Right lobe of liver (tissue), 6 donors: ENCODE measurements at places on chromosomes 11 and 22. TPM values are rescaled to one million over a fixed set of nuclear protein-coding genes. Genes with fewer than 3 reads are reported as not detected.

DNA sequence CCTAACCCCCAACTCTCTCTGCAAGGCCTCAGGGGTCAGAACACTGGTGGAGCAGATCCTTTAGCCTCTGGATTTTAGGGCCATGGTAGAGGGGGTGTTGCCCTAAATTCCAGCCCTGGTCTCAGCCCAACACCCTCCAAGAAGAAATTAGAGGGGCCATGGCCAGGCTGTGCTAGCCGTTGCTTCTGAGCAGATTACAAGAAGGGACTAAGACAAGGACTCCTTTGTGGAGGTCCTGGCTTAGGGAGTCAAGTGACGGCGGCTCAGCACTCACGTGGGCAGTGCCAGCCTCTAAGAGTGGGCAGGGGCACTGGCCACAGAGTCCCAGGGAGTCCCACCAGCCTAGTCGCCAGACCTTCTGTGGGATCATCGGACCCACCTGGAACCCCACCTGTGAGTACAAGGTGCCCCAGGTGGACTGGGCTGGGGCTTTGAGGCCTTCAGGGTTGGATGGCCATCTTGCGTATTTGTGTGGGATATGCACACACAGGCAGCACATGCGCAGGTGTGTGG, at the start of gene BEST1:
Gene BEST1 (plus strand): TSS at position 317 of the 513 bp plus-strand sequence. CDS start 1,456 bp downstream, outside the sequence.
- no peaks in the 10 kb centered on the region for H3K36me3 ChIP-seq
- no peak for DNase-seq
- H3K4me1 ChIP-seq = peaks cover 5% of the 10 kb centered on the region
- H3K27ac ChIP-seq = no peak within 1 kb of the TSS
- no peak within 1 kb of the TSS for H3K4me3 ChIP-seq
- no peaks in the 10 kb centered on the region for H3K27me3 ChIP-seq

GRCh38 chr11:19370100-19370861, 129.5 kb upstream of the E2F8 start:
- DNase-seq = no peak
- H3K27ac ChIP-seq = no peak overlapping the region
- no peak overlapping the region for H3K4me3 ChIP-seq
- H3K36me3 ChIP-seq = no peaks in the 10 kb centered on the region

- H3K27ac ChIP-seq = no peak overlapping the region
- no peaks in the 10 kb centered on the region for H3K4me1 ChIP-seq
- no peaks in the 10 kb centered on the region for H3K27me3 ChIP-seq
- no peaks in the 10 kb centered on the region for H3K36me3 ChIP-seq
Measured at GRCh38 chr22:47929646-47930185, 1167.3 kb downstream of the TBC1D22A start.

DNA sequence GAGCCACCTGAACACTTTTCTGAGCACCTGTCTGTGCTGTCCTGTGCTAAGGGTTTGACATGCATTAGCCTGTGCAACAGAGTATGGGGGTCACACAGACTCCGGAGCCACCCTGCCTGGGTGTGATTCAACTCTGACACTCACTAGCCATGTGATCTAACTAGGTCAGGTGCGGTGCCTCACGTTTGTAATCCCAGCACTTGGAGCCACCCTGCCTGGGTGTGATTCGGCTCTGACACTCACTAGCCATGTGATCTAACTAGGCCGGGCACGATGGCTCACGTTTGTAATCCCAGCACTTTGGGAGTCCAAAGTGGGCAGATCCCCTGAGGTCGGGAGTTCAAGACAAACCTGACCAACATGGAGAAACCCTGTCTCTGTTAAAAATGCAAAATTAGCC, 11.4 kb downstream of the UBE2L6 start:
- H3K4me1 ChIP-seq = no peaks in the 10 kb centered on the region
- H3K27ac ChIP-seq = no peak overlapping the region
- DNase-seq = no peak
- H3K36me3 ChIP-seq = peaks cover 4% of the 10 kb centered on the region
- H3K27me3 ChIP-seq = no peaks in the 10 kb centered on the region

DNA sequence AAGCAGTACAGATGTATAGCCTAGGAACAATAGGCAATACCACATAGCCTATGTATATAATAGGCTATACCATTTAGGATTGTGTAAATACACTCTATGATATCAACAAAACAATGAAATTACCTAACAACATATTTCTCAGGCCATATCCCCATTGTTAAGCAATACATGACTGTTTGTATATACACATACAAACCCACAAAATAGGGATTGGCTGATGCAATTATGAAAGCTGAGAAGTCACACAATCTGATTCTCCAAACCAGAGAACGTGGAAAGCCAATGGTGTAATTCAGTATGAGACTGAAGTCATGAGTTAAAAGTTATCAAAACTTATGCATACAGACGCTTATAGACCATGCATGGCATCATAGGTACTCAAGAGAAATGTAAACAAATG, 700.1 kb upstream of the RAG2 start:
- H3K4me3 ChIP-seq = no peak overlapping the region
- H3K4me1 ChIP-seq = no peaks in the 10 kb centered on the region
- no peaks in the 10 kb centered on the region for H3K36me3 ChIP-seq
- DNase-seq = no peak
- H3K27ac ChIP-seq = no peak overlapping the region
- H3K27me3 ChIP-seq = no peaks in the 10 kb centered on the region

GRCh38 chr11:16310943-16311342, 45.4 kb downstream of the SOX6 start:
- H3K27ac ChIP-seq = no peak overlapping the region
- no peaks in the 10 kb centered on the region for H3K27me3 ChIP-seq
- H3K4me1 ChIP-seq = no peaks in the 10 kb centered on the region
- no peaks in the 10 kb centered on the region for H3K36me3 ChIP-seq

DNA sequence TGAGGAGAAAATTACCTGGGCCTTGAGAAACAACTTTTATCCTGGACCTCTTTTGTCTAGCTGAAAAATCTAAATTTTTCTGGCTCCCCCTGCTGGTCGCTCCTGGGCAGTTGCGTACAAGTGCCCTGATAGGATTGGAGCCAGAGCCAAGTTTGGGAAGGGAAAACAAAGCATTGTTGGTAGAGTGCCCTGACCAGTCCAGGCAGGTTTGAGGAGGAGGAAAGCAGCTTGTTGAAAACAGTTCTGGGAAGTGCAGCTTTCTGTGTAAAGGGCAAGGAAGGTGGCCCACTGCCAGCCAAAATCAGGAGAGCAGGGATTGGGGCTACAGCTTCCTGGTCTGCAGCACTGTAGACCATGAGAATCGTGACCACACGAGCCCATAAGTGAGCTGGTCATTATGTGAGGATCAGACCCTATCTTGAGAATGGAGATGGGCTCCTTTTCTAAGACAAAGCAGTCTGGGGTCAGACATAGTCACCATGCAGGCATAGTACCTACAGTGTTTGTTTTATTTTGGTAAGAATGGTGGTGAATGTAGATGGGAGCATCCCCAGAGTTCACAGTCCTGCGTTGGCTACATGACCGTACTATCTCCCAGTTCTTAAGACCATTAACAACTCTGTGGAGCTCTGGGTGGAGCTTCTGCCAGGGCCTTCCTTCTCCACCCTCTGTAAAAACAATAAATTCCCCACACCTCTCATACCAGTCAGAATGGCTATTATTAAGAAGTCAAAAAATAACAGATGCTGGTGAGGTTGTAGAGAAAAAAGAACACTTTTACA, 21.3 kb upstream of the PIK3IP1 start:
- peaks cover 4% of the 10 kb centered on the region for H3K4me1 ChIP-seq
- H3K27ac ChIP-seq = peak overlapping the region; percentile 46
- DNase-seq = peak; percentile 79
- no peaks in the 10 kb centered on the region for H3K27me3 ChIP-seq
- H3K36me3 ChIP-seq = no peaks in the 10 kb centered on the region
- no peak overlapping the region for H3K4me3 ChIP-seq

DNA sequence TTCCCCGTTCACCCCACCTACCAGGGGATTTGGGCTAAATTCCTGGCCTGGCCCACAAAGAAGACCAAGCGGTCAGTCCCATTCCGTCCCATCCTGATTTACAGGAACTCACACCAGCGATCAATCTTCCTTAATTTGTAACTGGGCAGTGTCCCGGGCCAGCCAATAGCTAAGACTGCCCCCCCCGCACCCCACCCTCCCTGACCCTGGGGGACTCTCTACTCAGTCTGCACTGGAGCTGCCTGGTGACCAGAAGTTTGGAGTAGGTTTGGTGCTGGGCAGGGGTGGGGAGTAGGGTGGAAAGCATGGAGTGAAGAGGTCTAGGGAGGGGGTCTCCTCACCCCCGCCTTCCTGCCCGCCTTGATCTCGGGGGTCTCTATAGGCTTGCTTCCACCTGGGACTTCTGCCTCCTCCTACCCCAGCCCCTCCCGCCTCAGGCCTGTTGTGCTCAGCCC, at the start of gene SERPING1:
Gene SERPING1 (plus strand): TSS at position 225 of the 455 bp plus-strand sequence. CDS start 586 bp downstream, outside the sequence.
- H3K4me1 ChIP-seq = peaks cover 25% of the 10 kb centered on the region
- H3K27me3 ChIP-seq = no peaks in the 10 kb centered on the region
- peak; percentile 89 for DNase-seq
- no peaks in the 10 kb centered on the region for H3K36me3 ChIP-seq
- peak within 1 kb of the TSS; percentile 68 for H3K4me3 ChIP-seq

- H3K4me1 ChIP-seq = no peaks in the 10 kb centered on the region
- H3K4me3 ChIP-seq = no peak overlapping the region
- H3K36me3 ChIP-seq = no peaks in the 10 kb centered on the region
- no peaks in the 10 kb centered on the region for H3K27me3 ChIP-seq
- DNase-seq = no peak
- H3K27ac ChIP-seq = no peak overlapping the region
Measured at GRCh38 chr11:62217191-62217748, 8.8 kb downstream of the SCGB2A1 start.

- H3K4me3 ChIP-seq = no peak overlapping the region
- DNase-seq = no peak
- H3K27me3 ChIP-seq = no peaks in the 10 kb centered on the region
- no peak overlapping the region for H3K27ac ChIP-seq
- H3K4me1 ChIP-seq = no peaks in the 10 kb centered on the region
Measured at GRCh38 chr11:18578975-18579598, 9.4 kb downstream of the UEVLD start.

GRCh38 chr11:70888061-70888460, 364.3 kb downstream of the SHANK2 start:
- H3K4me3 ChIP-seq = no peak overlapping the region
- DNase-seq = no peak
- no peak overlapping the region for H3K27ac ChIP-seq
- no peaks in the 10 kb centered on the region for H3K4me1 ChIP-seq
- H3K36me3 ChIP-seq = no peaks in the 10 kb centered on the region

DNA sequence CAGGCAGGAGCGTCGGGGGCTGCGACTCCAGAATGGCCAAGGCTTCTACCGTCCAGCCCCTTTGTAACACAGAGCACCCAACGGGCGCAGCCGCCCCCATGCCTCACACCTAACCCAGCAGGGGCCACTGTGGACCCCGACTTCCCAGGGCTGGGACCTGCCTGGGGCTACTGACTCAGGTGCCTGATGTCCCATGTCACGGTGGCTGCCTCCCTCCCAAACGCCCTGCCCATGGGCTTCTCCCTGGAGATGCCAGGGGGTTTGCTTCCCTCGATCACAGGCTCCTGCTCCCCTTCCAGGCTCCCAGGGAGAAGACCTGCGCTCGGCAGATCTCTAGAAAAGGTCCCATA, 84.0 kb downstream of the MYEOV start:
- H3K4me1 ChIP-seq = no peaks in the 10 kb centered on the region
- no peaks in the 10 kb centered on the region for H3K27me3 ChIP-seq
- DNase-seq = peak; percentile 40
- no peak overlapping the region for H3K27ac ChIP-seq

SCUBE2 gene
- 0.38 TPM for total RNA-seq

PIK3C2A gene
- total RNA-seq = 20.3 TPM

CTTN gene
- 70.1 TPM for total RNA-seq

RGL4 gene
- total RNA-seq = not detected

MOGAT2 gene
- 164 TPM for total RNA-seq

KLHDC7B gene
- total RNA-seq = not detected

GRM5 gene
- not detected for total RNA-seq
